T-cell (primary cell): ENCODE measurements at places on chromosomes 12 and 14. TPM values are rescaled to one million over a fixed set of nuclear protein-coding genes. Genes with fewer than 3 reads are reported as not detected.

Gene PAWR
- 8.2 TPM for total RNA-seq

Gene MUCL1
- not detected for total RNA-seq

Gene OSBPL8
- 130 TPM for total RNA-seq

Gene SIX1
- 0.18 TPM for total RNA-seq

Gene DPY19L2
- total RNA-seq = 2.9 TPM

Gene DHRS2
- 0.49 TPM for total RNA-seq

Gene RNASE1
- total RNA-seq = not detected

Gene IFNG-AS1
- 1.2 TPM for total RNA-seq

Gene ATF7
- 27.7 TPM for total RNA-seq

Gene KLRC4
- 7.1 TPM for total RNA-seq

GRCh38 chr14:25001156-25001555 lies 48.8 kb downstream of the STXBP6 start:
- no peaks in the 10 kb centered on the region for H3K4me1 ChIP-seq
- DNase-seq = no peak
- H3K27me3 ChIP-seq = no peaks in the 10 kb centered on the region
- H3K4me3 ChIP-seq = no peak overlapping the region

- no peak overlapping the region for H3K27ac ChIP-seq
- H3K36me3 ChIP-seq = no peaks in the 10 kb centered on the region
- no peak for DNase-seq
- H3K27me3 ChIP-seq = no peaks in the 10 kb centered on the region
Observed at GRCh38 chr12:40775661-40776060, 83.4 kb downstream of the CNTN1 start.

DNA sequence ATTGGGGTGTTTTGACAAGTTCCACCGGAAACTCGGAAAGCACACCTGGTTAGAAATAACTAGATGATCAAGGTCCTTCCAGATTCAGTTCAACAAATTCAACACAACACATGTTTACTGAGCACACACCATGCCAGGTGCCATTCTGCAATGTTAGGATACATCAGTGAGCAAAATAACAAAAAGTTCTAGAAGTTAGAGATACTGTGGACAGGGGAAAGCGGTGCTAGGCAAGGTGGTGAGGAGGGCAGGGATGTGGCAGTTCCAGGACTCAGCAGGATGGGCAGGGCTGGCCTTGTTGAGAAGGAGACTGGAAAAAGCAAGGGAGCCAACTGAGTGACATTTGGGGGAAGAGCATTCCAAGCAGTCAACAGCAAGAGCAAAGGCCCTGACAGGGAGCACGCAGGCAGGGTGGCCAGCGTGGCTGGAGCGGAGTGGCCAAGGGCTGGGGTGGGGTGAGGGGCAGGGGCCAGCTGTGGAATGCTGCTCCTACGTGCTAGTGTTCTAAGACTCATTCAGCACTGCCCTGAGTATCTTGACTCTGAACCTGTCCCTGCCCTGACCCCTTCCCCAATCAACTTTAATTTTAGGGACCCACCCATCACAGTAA lies 19.4 kb upstream of the FAIM2 start:
- DNase-seq = no peak
- H3K27me3 ChIP-seq = peaks cover 9% of the 10 kb centered on the region
- no peak overlapping the region for H3K27ac ChIP-seq
- no peak overlapping the region for H3K4me3 ChIP-seq
- H3K4me1 ChIP-seq = no peaks in the 10 kb centered on the region
